ENCODE measurements at places on chromosomes 4 and X. TPM values are rescaled to one million over a fixed set of nuclear protein-coding genes. Genes with fewer than 3 reads are reported as not detected.
A peak's percentile ranks its signal among the peaks of the same experiment; 100 is the strongest.

ATP1B4 gene
- total RNA-seq = not detected

DNA sequence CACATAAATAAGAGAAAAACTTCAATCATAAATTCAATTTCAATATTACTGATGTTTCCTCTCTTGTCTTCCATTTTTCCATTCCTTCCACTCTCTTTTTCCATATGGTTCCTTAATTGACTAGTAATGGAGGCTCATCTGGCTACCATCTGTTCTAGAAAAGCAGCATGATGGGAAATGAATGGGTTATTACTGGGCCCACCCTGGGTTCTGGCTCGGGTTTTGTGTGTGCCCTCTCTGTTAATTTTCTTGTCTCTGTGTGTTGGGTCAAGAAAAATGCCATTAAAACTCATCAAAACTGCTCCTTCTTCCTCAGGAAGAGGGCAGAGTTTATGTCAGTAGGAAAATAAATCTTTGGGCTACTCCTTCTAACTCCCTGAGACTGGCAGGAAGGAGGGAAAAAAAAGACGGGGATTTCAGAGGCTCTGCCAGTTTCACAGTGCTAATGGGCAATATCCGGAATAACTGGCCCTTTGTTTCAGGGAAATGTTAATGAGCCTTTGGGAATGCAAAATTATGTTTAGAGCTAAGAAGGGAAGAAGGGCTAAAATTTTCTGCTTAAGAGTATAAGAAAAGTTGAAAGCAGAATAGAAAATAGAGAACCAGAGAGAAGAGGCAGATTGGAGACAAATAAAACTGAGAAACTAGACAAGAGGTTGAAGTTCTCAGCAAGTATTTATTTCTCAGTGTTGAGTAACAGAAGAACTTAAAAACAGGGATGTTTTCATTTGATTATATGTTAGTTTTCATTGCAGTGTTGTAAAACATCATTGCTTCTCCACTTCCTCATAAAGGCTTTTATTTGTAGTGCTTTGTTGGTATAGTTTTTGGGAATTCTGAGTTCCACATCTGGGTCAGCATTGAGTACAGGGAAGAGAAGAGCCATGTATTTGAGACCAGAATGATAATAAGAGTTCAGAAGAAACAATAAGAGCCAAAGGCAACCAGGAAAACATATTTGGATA lies 19.7 kb downstream of the GABRB1 start:
- H3K27me3 ChIP-seq = peaks cover 3% of the 10 kb centered on the region
- DNase-seq = peak; percentile 21
- H3K27ac ChIP-seq = no peak overlapping the region
- no peaks in the 10 kb centered on the region for H3K4me1 ChIP-seq
- H3K4me3 ChIP-seq = no peak overlapping the region
- H3K36me3 ChIP-seq = no peaks in the 10 kb centered on the region

RAI2 gene
- total RNA-seq = 0.25 TPM

DNA sequence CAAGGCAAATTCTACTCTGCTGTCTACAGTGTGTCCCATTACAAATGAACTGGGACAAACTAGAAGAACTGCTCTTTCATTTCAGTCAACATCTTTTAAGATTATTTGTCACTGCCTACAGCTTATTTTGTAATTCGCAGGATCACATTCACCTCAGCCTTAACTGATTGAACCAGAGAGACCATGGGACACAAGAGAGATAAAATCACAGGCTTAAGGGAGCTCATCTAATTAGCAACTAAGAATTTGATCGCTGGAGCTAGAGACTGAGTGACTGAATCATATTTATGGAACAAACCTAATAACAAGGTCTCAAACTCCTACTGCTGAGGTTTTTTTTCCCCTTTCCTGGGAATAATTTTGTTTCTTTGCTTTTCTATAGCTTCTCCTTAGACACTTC lies 898.2 kb downstream of the PCDH18 start:
- H3K27ac ChIP-seq = no peak overlapping the region
- H3K4me3 ChIP-seq = no peak overlapping the region
- no peaks in the 10 kb centered on the region for H3K4me1 ChIP-seq
- DNase-seq = no peak
- no peaks in the 10 kb centered on the region for H3K27me3 ChIP-seq
- H3K36me3 ChIP-seq = no peaks in the 10 kb centered on the region

- no peaks in the 10 kb centered on the region for H3K27me3 ChIP-seq
- no peak overlapping the region for H3K27ac ChIP-seq
- H3K4me1 ChIP-seq = no peaks in the 10 kb centered on the region
- H3K36me3 ChIP-seq = no peaks in the 10 kb centered on the region
- no peak for DNase-seq
These were observed 99.7 kb upstream of the SLC7A11 start for GRCh38 chr4:138341739-138342415.
